Stimulated activated CD4-positive, alpha-beta T cell treated with anti-CD3 and anti-CD28 coated beads, TNF-alpha, amount 100 ng/mL, for 4 hours (primary cell): ENCODE measurements at places on chromosomes 12 and 14.

DNA sequence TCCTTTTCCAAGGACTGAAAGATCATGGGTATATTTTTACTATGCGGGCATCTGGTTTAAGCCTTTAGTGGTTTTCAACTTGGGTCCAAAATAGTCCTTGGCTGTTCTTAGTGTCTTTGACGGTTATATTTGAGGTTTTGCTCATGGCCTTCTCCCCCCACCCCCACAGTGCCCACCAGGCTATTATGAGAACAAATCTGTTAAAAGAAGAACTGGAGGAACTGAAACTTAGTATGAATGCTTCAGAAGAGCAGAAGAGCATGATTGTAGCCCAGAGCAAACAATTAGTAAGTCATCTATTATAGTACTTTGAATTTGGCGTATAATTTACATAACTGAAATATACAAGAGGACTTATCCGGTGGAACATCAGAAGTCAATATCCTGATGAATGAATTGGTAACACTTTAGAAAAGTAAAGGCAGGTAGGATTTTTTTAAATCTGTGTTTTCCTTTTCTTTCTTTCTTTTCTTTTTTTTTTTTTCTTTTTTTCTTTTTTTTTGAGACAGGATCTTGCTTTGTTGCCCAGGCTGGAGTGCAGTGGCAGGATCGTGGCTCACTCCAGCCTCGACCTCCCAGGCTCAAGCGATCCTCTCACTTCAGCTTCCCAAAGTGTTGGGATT is 71.8 kb upstream of the BCAT1 start:
- no peak for DNase-seq

DNA sequence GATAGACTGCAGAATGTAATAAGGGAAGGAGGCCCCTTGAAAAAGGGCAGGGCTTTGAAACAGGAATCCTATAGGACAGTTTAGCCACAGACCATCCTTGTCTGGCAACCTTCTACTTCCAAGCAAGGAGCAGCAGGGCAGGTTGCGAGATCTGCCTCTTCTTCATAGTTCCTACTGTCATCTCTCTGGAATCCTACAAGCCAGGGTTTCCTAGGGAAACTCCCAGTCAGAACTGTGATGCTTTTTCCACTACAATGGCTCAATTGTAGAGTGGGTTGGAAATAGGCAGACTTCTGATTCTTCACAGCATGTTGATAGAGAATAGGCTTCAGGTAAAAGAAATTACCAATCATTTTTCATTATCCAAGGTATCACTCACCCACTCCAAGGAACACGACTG is 186.3 kb downstream of the DACT1 start:
- DNase-seq = no peak

- no peak for DNase-seq
Measured at GRCh38 chr12:77368379-77368778, 303.0 kb upstream of the E2F7 start.

- DNase-seq = no peak
Measured at GRCh38 chr14:58549105-58549757, 88.5 kb upstream of the DACT1 start.

DNA sequence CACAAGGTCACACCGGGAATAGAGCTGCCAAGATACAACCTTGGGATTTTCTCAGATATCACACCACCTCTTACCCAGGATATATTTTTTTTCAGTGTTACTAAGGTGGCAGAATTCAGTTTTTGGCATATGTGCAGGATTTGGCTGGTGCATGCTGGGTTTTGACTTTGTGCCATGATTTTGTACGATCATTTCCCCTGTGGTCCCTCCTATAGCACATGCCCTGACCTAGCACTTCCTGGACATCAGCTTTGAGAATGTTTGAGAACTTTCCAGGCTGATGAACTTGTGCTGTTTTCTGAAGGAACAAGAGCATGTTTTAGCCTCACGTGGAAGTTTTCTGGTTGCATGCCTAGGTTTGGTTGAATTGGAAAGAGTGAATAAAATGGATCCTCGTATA is 11.0 kb upstream of the TBPL2 start:
- no peak for DNase-seq

DNA sequence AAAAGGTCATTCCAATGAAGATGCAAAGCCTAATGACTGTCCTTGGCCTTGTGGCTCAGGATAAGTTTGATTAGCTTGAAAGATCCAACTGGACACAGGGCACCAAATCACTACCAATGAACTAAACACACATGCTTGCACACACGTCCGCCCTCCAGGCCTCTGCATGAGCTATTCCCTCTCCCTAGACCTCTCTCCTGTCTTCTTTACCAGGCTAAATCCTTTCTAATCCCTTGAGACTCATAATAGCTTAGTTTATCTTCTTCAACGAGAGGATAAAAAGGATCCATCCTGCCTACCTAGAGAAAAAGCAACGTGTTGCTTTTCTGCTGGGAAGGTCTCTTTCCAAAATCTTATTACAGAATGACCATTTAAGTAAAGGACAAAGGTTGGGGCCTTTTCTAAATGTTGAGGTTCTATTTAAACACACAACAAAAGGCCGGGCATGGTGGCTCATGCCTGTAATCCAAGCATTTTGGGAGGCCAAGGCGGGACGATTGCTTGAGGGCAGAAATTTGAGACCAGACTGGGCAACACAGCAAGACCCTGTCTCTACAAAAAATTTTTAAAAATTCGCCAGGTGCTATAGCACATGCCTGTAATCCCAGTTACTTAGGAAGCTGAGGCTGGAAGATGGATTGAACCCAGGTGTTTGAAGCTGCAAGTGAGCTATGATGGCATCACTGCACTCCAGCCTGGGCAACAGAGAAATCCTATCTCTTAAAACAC is 22.4 kb downstream of the PXN start:
- DNase-seq = no peak

DNA sequence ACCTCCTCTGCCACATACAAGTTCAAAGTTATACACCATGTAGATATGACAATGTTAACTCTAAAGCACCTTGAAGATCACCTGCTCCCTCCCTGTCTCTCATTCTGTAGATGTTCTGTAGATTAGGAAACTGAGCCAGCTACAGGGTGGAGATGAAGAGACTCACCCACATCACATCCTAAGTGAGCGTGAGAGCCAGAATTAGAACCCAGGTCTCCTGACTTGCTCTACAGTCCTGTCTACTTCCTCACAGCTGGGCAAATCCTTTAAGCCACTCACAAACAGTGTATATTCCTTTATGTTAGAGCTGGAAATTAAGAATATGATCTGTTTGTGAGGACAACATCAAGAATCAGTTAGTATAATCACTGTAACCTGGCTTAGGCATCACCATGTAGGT is 1.8 kb downstream of the APPL2 start:
- DNase-seq = no peak

DNA sequence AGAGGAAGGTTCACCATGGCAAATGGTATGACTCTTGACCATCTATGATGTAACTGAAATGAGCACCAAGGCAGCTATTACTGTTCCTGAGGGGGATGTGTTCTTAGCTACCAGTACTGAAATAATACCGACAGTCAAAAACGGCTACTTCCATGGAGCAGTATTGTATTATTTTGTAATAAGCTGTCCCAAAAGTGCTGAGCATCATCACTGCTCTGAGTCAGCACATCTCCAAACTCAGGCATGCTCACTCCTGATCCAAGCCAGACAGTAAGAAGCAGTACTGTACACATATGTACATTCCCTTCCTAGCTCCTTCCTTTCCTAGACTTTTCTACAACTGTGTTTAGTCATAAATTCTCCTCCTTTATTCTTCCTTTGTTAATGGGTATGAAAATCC is 8.6 kb downstream of the VTI1B start:
- no peak for DNase-seq
